Stimulated activated CD8-positive, alpha-beta memory T cell treated with anti-CD3 and anti-CD28 coated beads, Interleukin-4, amount 100 ng/mL, for 1 hour (primary cell): ENCODE measurements at places on chromosomes 5 and 9.

- no peak for DNase-seq
Measured at GRCh38 chr9:134068744-134069479, 1.1 kb upstream of the BRD3 start.

GRCh38 chr5:39697881-39698280 is 273.1 kb upstream of the DAB2 start:
- no peak for DNase-seq

GRCh38 chr9:128078504-128079434 is 10.7 kb downstream of the SLC25A25 start:
- DNase-seq, result no peak

DNA sequence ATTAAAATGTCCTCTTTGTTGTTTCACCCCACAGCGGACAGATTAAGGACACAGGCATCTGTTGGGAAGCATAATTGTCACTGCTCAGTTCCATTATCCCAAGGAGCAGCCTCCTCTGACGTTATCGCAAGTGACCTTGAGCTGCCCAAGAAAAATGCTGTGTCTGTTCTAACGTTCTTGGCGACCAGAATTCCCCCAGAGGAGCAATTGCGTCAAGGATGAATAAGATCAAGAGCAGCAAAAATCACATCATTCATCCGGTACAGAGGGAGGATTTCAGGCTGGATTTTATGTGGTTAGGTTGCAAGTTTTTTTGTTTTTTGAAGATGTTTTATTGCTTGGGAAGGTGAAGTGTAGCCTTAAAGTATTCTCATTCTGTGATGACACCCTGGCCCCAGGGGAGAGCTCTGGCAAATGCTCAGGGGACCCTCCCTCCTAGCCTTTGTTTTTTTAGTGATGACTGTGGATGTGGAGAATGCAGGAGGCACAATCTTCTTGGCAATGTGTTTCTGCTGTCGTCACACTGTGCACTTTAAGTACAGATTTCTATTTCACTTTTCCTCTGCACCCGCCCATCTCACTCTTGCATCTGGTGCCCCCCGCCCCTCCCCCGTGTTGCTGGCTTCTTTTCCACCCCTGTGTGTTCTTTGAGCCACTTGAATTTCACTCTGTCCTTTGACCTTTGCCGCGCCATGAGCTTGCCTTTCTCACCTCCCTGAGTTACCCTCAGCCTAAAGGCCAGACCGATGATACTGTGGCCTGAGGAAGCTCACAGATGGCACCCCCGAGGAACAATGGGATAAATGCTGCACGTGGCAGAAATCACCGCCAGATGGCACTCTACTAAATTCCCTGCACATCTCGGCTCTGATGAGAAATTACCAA is 308.5 kb downstream of the RAB3C start:
- DNase-seq, result peak; percentile 21

DNA sequence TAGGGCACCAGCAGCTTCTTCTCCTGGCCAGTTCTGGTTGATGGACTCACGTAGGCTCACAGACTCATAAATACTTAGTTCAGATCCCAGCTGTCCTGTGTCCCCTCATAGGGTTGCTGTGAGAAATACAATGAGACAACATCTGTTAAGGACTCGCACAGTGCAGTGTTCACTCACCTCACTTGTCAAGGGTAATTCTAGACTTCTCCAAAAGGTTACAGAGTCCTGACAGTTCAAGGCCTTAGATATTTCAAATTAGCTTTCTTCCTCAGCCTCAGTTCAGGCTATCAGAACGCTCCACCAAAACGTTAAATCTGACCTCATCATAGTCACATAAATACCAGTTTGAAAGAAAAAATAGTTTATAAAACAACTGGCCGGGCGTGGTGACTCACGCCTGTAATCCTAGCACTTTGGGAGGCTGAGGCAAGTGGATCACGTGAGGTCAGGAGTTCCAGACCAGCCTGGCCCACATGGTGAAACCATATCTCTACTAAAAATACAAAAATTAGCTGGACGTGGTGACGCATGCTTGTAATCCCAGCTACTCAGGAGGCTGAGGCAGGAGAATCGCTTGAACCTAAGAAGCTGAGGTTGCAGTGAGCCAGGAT is 106.3 kb downstream of the UGCG start:
- DNase-seq, result no peak

DNA sequence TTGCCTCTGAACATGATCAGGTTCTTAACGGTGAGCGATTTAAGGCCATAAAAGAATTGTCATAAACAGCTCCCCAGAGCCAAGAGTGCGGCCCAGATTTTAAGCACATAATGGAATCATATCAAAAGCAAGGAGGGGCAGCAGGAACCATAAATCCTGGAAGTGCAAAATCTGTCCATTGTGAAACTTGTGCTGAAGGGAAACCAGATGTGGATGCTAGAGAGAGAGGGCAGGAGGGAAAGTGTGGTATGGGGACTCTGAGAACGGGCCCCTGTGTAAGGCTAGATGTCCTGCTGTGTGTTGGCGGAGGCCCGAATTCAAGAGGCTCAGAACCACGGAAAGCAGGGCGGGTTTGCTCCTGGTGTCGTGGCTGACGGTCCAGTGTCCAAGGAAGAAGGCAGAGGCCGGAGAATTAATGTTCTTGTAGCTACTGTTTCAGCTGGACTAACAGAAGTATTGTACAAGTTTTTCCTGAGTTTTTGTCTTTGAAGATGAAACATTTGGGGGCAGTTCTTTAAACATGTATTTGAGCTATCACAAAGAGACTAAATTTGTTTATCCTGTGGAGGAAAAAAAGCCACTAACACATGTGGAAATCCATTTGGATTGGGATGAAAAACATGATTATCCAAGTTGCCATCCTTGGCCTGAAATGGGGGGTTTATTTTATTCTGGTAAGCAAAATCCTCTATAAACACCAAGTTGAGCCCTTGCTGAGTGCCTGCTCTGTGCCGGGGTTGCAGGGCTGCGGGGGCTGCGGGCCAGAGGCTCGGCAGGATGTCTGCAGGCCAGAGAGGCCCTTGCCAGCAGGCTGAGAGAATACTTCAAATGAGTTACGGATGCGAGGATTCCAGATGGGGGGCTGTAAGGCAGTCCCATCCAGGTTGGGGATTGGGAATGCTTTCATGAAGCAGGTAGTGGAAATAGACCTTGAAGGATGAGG is 9.2 kb upstream of the CXCL14 start:
- DNase-seq, result no peak

DNA sequence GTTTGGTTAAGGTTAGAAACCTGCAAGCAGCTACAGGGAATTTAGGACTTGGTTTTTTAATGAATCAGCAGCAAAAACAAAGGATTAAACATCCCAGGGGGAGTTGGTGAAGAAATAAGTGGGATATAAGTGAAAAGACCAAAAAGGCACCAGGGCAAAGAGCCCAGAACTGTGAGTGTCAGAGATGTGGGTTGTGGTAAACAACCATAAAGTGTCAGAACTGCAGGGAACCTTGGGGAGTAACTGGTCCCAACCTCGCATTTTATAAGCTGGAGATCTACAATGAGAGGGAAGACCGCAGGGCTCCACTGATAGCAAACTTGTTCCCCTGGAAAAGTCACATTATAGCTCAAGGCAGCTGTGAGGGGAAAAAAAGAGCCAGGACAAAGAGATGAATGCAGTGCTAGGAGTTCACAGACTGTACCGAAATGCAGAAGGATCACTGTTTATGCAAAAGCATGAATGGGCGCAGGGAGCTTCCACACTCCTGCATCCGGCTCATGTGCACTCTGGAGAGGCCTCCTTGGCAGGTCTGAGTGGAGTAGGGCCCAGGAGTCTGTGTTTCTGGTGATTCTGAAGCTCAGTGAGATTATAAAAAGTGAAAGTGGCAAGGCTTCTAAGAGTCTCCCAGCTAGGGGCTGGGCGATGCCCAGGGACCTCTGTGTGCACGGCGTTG is 156.3 kb downstream of the GOLPH3 start:
- DNase-seq, result no peak

GRCh38 chr9:7756088-7756487 is 43.5 kb downstream of the DMAC1 start:
- DNase-seq, result no peak

DNA sequence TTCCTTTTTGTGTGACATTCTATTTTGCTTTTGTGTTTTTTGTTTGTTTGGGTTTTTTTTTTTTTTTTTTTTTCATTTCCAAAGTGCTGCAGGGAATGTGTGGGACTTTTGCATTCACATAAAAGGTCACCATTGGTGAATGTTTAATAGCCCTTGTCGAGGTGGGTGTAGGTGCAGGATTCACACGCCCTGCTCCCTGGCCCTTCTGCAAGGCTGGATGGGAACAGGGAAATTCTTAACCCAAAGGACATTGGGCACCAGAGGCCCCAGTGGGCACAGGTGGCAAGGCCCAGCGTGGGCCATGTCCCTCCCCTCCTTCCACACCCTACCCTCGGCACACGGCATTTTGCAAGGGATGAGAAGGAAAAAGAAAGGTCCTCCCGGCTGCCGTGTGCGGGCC is 50.4 kb upstream of the NOTCH1 start:
- DNase-seq, result no peak

- DNase-seq, result no peak
Measured at GRCh38 chr5:156019571-156020180, 307.3 kb upstream of the SGCD start.

GRCh38 chr5:172059661-172060100 is 53.2 kb upstream of the FBXW11 start:
- DNase-seq, result no peak

- no peak for DNase-seq
Measured at GRCh38 chr5:72130351-72130761, 23.1 kb downstream of the MAP1B start.

DNA sequence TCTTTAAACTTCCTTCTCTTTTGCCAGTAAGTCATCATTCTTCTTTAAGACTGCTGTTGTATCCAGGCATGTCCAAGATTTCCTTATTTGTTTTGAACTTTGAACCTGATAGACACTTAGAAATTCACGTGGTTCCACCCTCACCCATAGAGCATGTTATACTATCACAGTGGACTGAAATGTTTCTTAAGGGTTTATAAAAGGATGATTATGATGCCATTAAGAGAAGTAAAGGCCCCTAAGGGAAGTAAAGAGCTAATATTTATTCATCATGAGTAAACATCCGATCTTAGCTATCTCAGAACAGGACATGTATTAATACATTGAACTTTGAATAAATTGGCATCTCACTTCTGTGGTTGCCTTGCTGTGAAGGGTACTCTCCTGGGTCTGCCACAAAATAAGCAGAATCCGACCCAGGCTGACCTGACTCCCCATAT is 49.8 kb downstream of the PRKACG start:
- DNase-seq, result no peak

DNA sequence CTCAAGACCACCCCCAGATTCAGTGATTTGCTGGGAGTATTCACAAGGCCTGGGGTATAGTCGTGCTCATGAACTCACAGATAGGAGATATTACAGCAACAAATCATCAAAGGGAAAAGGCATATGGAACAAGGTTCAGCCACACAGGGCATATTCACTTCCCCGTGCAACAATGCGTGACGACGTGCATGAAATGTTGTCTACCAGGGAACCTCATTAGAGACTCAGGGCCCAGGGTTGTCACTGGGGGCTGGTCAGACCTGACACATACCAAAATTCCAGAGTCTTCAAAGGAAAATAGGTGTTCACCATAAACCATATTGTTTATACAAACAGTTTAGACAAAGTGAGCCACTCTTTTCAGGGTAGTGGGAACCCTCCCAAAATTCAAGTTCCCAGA is 212.4 kb downstream of the RFK start:
- no peak for DNase-seq

DNA sequence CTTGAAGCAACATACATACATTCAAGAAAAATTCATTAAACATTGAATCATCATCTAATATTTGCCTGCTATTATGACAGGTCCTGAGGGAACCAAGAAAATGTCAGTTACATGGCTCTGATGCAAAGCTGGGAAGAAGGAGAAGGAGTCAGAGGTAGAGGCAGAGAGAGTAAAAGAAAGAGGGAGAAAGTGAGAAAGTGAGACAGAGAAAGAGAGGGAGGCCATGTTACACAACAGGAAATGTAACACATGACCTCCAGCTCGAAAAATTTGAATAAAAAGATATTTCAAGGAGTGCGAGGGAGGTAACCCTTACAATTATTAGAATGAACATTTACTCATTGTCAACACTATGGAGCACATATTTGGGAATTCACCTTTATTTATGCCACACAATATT is 189.7 kb downstream of the PDE4D start:
- DNase-seq, result no peak

- no peak for DNase-seq
Measured at GRCh38 chr5:60677850-60678664, 21.9 kb downstream of the DEPDC1B start.

DNA sequence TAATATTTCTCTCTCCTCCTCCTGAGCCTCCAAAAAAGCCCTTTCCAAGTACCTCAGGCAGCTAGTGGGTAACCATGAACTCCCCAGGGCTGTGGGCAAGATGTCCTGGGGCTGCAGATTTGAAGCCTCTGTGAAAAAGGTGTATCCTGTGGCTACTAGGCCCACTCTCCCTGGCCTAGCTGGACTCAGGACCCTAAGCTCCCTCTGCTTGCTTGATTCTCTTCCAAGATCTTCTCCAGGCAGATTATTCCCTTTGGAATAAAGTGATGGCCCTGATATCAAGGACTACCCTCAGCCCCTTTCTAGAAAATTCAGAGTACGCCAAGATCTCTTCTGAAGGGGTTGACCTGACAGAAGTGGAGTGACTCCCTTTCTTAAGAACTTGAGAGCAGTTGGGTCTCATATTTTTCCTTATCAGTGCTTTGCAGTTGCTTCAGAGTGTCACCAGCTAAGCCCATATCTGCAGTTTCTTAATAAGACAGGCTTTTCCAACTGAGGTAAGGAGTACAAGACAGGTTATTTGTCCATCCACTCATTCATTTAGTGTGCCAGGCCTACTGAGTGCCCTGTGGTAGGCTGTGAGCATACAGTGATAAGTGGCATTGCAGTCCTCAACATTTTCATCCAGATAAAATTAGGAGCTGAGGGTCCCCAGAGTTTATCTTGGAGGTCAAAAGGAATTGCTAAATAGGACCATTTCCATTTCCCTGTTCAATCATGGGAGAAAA is 42.5 kb downstream of the CYSTM1 start:
- no peak for DNase-seq

GRCh38 chr5:126400621-126401251 is 22.5 kb upstream of the GRAMD2B start:
- no peak for DNase-seq

DNA sequence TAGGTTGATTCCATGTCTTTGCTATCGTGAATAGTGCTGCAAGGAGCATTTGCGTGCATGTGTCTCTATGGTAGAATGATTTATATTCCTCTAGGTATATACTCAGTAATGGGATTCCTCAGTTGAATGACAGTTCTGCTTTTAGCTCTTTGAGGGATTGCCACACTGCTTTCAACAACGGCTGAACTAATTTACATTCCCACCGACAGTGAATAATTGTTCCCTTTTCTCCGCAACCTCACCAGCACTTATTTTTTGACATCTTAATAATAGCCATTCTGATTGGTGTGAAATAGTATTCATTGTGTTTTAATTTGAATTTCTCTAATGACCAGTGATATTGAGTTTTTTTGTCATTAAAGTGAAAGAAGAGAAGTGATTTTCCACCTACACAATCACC is 18.5 kb downstream of the IFNA5 start:
- DNase-seq, result no peak

GRCh38 chr5:126998201-126998631 is 32.1 kb downstream of the MARCHF3 start:
- DNase-seq, result no peak

DNA sequence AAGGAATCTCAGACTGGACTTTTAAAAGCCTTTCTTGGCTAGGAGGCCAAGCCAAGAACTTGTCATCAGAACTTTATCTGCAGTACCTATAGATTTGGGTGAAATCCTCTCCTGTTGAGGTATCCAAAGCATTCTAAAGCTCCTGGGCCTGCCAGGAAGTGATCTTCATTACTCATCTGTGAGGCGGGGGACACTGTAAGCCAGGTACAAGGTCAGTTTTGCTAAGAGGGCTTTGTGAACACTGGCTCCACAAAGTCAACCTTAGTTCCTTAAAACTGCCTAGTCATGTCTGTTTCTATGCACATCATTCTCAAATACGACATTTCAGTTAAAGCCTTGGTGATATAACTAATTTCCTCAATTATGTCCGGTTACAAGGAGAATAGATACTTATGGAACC is 236.7 kb downstream of the PIK3R1 start:
- DNase-seq, result no peak
